NCI-H345 (cell line): ENCODE measurements at places on chromosomes 1 and 21.
A peak's percentile ranks its signal among the peaks of the same experiment; 100 is the strongest.

DNA sequence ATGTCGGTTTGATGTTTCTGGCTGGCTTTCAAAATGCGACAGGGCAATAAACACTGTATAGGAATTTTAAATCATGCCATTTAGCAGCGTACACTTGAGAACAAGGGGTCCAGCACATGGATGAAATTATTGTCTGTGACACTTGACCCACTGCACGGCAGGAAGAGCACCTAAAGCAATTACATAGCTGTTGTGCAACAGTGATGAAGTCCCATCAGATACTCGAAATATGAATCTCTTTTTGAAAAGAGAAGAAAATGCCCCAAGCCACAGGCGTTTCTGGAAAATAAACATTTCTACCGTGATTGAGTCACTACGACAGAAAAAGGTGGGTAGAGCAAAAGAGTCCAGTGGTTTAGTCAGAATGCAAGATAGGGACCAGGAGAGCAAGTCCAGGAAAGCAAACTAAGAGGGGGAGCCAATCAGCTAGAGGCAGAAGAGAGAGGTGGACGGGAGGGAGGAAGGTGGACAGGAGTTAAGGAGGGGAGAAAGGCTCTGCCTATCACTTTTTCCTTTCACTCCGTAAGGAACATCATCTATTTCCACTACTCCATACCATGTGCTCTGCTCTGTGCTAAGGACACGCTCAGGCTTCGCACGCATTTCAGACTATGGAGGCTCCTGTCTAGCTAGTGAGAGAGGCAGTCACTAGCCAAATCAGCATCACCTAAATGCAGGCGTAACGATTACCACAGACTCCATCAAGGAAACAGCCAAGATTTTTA, 6.4 kb downstream of the DSCAM start:
- DNase-seq, result no peak

GRCh38 chr1:17381161-17381560, 9.2 kb downstream of the PADI6 start:
- DNase-seq, result no peak

GRCh38 chr1:184212649-184213314, 161.3 kb downstream of the TSEN15 start:
- no peak for DNase-seq

- no peak for DNase-seq
Observed at GRCh38 chr1:229885568-229886495, 181.2 kb upstream of the GALNT2 start.

GRCh38 chr1:56456435-56457101, 122.8 kb downstream of the PLPP3 start:
- no peak for DNase-seq

DNA sequence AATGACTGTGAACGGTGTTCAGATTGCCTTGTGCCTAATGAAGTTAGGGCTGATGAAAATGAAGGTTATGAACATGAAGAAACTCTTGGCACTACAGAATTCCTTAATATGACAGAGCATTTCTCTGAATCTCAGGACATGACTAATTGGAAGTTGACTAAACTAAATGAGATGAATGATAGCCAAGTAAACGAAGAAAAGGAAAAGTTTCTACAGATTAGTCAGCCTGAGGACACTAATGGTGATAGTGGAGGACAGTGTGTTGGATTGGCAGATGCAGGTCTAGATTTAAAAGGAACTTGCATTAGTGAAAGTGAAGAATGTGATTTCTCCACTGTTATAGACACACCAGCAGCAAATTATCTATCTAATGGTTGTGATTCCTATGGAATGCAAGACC, 96.6 kb downstream of the ZFYVE9 start:
- DNase-seq, result no peak

DNA sequence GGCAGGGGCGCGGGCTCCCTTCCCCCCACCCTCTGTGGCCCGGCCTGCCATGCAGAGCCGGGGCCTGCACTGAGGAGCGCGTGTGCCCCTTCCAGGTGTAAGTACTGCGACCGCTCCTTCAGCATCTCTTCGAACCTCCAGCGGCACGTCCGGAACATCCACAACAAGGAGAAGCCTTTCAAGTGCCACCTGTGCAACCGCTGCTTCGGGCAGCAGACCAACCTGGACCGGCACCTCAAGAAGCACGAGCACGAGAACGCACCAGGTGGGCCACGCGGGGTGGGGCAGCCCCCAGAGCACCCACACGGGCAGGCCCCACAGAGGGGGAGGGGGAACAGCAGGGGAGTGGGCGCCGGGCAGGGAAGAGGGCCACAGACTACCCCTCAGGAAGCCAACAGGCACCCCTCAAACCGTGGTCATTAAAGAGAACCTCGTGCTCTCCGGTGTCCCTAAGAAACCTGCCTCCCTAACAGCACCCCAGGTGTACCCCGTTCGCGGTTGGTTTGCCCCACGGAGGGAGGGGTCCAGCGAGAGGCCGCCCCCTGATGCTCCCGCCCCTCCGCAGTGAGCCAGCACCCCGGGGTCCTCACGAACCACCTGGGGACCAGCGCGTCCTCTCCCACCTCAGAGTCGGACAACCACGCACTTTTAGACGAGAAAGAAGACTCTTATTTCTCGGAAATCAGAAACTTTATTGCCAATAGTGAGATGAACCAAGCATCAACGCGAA, 28.8 kb upstream of the ARHGEF16 start:
- DNase-seq, result no peak

DNA sequence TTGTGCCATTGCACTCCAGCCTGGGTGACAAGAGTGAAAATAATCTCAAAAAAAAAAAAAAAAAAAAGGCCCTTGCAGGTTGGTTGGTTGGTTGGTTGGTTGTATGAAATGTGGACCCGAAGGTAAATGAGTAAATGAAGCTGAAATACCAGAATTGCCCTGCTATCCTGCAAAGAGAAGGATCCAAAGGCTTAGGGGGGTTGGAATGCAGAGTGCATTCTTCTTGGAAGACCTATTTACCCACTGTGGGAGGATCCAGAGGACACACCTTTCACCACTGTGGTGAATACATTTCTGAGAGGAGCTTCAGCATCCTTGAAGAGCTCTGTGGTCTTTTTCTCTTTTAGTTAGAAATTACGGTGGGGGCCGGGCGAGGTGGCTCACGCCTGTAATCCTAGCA, 28.7 kb upstream of the EIF4G3 start:
- DNase-seq, result no peak

DNA sequence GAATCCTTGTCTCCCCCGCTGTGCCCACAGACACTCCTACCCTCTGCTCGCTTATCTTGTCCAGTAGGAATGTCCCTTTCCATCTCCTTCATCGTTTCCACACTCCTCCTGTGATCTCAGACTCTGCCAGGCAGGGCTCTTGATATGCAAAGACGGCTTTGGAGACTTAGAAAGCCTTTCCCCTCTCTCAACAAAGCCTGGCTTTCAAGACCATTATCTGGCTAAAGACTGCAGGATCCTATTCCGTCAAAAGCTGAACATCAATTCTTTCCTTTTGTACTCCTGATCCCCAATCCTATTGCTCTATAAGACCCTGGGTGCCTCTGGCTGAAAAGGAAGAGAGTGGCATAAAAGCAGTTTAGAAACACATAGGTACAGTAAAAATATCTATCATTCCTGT, 63.9 kb downstream of the SDC3 start:
- DNase-seq, result no peak

- no peak for DNase-seq
Observed at GRCh38 chr1:169086603-169087455, 19.7 kb upstream of the ATP1B1 start.

DNA sequence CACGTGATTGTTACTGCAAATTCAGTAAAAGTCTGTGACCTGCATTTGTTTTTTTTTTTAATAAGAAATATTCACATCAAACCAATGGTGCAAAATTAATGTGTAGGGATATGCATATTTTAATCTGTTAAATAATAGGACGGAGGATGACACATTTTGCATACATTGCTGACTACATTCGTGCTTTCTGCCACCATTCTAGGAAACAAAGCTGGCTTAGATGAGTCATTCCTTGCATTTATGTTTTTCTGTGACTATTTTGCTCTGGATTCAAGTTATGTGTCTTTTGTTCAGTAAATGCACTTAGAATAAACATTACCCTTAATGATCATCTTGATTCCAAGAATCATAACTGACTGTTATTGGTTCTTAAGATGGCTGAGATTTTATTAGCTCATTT, 23.9 kb upstream of the CYYR1 start:
- DNase-seq, result no peak

GRCh38 chr21:28336314-28336713, 656.4 kb downstream of the LTN1 start:
- DNase-seq, result peak; percentile 5

- DNase-seq, result no peak
Observed at GRCh38 chr1:46818591-46818990, 19.7 kb downstream of the CYP4B1 start.

- DNase-seq, result no peak
Observed at GRCh38 chr1:94713472-94714141, 106.5 kb upstream of the SLC44A3 start.

GRCh38 chr1:230270185-230270558, 156.0 kb downstream of the PGBD5 start:
- DNase-seq, result no peak

- no peak for DNase-seq
Observed at GRCh38 chr21:41831866-41832595, 47.1 kb downstream of the PRDM15 start.

GRCh38 chr1:6623269-6623965, 1.3 kb upstream of the THAP3 start:
- no peak for DNase-seq

GRCh38 chr21:41953249-41953830, 478 bp downstream of the C2CD2 start:
- no peak for DNase-seq

- no peak for DNase-seq
Observed at GRCh38 chr1:34784751-34785221, 3.8 kb downstream of the GJB3 start.

- DNase-seq, result no peak
Observed at GRCh38 chr1:3292868-3293562, 161.4 kb upstream of the ARHGEF16 start.

DNA sequence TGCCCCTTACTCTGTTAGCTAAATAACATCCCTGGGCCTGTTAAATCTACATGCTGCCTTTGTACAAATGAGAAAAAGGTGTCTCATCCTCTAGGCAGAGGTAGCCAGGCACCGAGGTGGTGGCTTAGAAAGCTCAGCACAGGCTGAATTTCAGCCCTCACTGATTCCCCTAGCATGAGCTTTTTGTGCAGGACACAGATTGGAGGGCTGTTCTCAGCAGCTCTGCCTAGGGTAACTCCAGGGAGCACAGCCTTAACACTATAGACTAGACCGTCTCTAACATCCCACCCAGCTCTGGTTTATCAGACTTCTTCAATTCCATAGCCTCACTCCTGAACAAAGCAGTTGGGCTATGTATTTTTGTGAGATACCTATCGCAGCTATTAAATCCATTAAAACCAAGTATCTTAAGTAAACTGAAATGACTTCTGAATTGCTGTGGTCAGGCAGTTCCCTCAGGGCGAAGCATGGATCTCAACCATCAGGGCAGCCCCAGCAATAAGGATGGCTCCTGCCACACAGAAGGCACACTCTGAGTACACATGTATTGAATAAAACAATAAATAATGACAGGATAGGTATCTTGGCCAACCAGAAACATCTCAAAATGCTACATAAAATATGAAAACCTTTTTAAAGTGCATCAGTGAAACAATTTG, 14.8 kb downstream of the S100A6 start:
- no peak for DNase-seq

- no peak for DNase-seq
Observed at GRCh38 chr1:114232691-114233090, 79.0 kb upstream of the SYT6 start.

DNA sequence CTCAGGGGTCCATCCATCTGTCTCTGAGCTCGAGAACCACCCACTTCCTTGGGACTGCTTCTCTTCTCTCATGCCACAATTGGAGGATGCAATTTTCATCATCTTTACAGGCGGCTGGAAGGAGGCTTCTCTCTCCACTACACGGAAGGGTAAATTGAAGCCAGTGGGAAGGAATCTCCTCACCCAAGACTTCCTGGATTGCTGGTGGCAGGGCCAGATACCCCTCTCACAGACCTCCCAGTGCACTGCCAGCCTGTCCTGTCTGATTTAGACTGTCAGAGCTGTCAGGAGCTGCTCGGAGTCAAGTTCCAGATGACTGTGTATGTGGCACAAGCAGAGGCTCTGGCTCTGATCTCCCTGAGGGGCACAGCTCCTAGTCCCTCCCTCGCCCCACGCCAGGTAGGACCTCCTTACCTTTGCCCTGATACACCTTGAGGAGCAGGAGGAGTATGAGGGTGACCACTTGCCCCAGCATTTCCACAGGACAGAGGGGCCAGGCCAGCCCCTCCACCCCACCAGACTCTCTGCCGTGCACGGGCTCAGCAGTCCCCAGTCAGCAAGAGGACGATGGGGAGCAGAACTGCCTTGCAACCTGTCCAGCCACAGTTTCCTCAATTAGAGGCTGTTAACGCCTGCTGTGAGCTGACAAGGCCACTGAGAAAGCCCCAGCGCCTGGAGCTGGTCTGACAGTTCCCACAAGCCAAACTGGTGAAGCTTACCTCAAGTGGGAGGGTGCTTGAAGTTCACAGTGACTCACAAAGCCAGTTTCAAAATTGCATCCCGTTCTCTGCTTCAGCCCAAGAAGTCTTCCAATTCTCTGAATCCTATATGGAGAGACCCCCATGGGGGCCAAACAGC, at the start of gene CD244:
Gene CD244, minus strand, starts transcription at position 685 of the 858 bp plus-strand sequence. Its CDS starts 210 bp downstream, at position 475.
- DNase-seq, result no peak

GRCh38 chr1:59412718-59413326, 115.9 kb downstream of the FGGY start:
- DNase-seq, result no peak

GRCh38 chr1:233480198-233480597, 133.7 kb upstream of the KCNK1 start:
- DNase-seq, result no peak

DNA sequence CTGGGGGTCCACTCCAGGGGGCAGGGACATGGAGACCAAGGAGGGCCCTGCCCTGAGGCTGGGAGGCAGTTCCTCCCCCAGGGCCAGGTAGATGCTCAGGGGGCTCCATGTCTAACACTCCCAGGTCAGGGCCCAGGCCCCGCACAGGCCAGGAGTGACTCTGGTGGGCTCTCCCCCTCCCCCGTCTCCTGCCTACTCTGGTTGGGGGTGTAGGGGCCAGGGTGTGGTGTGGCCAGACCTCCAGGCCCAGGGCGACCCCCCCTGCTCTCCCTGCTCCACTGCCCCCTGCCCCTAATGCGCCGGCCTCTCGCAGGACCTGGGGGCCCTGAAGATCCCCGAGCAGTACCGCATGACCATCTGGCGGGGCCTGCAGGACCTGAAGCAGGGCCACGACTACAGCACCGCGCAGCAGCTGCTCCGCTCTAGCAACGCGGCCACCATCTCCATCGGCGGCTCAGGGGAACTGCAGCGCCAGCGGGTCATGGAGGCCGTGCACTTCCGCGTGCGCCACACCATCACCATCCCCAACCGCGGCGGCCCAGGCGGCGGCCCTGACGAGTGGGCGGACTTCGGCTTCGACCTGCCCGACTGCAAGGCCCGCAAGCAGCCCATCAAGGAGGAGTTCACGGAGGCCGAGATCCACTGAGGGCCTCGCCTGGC, 19.7 kb upstream of the CCDC27 start:
- DNase-seq, result no peak
